Memory B cell (primary cell): ENCODE measurements at places on chromosomes 5 and 9.
A peak's percentile ranks its signal among the peaks of the same experiment; 100 is the strongest.

- H3K36me3 ChIP-seq = no peaks in the 10 kb centered on the region
- H3K4me3 ChIP-seq = no peak overlapping the region
- DNase-seq = no peak
- no peaks in the 10 kb centered on the region for H3K4me1 ChIP-seq
- H3K27me3 ChIP-seq = peaks cover 5% of the 10 kb centered on the region
Measured at GRCh38 chr5:82748688-82749460, 328.3 kb downstream of the TMEM167A start.

GRCh38 chr5:109690242-109690974 is 681 bp downstream of the MAN2A1 start:
- H3K4me3 ChIP-seq = peak overlapping the region; percentile 88
- peaks cover 33% of the 10 kb centered on the region for H3K4me1 ChIP-seq
- no peaks in the 10 kb centered on the region for H3K36me3 ChIP-seq
- peaks cover 3% of the 10 kb centered on the region for H3K27me3 ChIP-seq
- peak; percentile 41 for DNase-seq
- H3K27ac ChIP-seq = peak overlapping the region; percentile 92

GRCh38 chr9:35828716-35829083 is at the start of gene FAM221B:
FAM221B (minus strand) TSS chr9:35828732; CDS start chr9:35826161, 2,571 bp downstream.
- H3K36me3 ChIP-seq = no peaks in the 10 kb centered on the region
- peak within 1 kb of the TSS; percentile 90 for H3K27ac ChIP-seq
- DNase-seq = no peak
- peaks cover 2% of the 10 kb centered on the region for H3K27me3 ChIP-seq
- H3K4me3 ChIP-seq = peak within 1 kb of the TSS; percentile 93
- peaks cover 43% of the 10 kb centered on the region for H3K4me1 ChIP-seq

GRCh38 chr5:5470933-5471332 is 48.5 kb downstream of the ICE1 start:
- peaks cover 3% of the 10 kb centered on the region for H3K4me1 ChIP-seq
- DNase-seq = no peak
- peak overlapping the region; percentile 10 for H3K27ac ChIP-seq
- H3K27me3 ChIP-seq = no peaks in the 10 kb centered on the region

DNA sequence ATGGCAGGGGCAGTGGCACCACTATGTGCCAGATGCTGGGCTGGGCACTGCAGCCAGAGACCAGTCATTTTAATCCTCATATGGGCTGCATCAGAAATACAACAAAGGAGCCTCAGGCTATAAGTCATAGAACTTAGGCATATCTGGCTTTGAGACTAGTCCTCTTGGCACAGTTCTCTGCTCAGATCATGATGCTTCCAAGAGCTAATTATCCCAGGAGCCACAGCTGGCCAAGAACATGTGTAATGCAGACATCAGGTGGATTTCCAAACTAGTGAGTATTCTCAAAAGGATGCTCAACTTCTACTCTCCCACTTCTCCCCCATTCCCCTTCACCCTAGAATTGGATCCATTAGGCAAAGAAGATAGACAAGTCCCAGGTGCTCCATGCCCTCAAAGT is 562.2 kb upstream of the TRPC7 start:
- H3K36me3 ChIP-seq = no peaks in the 10 kb centered on the region
- H3K27ac ChIP-seq = no peak overlapping the region
- no peak overlapping the region for H3K4me3 ChIP-seq
- no peak for DNase-seq
- H3K4me1 ChIP-seq = no peaks in the 10 kb centered on the region
- H3K27me3 ChIP-seq = peaks cover 1% of the 10 kb centered on the region
